ENCODE measurements at places on chromosomes 7 and 10. TPM values are rescaled to one million over a fixed set of nuclear protein-coding genes. Genes with fewer than 3 reads are reported as not detected.

DNA sequence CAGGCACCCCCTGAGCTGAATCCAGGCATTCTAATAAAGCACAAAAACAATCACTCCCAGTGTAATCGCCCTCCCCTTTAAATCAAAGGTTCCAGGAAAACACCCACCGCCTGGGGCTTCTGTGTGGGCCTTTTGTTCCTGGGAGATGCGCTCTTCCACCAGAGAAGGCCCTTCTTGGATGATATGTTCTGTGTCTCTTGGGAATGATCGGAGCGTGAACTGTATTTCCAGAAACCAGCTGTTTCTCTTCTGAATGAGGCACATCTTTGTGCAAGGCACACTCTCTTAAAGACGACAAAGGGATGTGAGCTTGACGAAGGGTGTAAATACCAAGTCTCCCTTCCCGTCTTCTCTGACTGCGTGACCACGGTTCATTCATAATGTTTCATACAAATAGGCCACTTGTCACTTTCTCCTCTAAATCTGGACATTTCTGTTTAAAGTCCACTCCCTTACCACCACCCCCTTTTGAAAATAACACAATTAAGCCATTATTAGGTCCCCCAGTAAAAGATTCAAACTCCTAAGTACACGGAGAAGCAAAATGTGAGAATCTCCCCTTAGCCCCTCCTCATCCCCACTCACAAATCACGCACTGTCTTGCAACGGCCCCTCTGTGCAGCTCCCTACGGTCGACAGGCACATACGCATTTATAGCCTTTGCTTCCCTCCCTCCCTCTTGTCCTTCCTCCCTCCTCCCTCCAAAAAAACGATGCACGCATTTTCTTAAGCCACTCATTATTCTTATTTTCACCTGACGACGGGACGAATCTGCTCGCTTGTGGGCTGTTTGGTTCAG, 45.6 kb upstream of the ENO4 start:
- no peak for DNase-seq
- peaks cover 3% of the 10 kb centered on the region for H3K27me3 ChIP-seq
- no peaks in the 10 kb centered on the region for H3K4me1 ChIP-seq
- no peak overlapping the region for H3K27ac ChIP-seq
- H3K4me3 ChIP-seq = no peak overlapping the region

GRCh38 chr10:90777621-90778020, 80.2 kb downstream of the HTR7 start:
- H3K27me3 ChIP-seq = no peaks in the 10 kb centered on the region
- DNase-seq = no peak
- no peaks in the 10 kb centered on the region for H3K4me1 ChIP-seq

DNA sequence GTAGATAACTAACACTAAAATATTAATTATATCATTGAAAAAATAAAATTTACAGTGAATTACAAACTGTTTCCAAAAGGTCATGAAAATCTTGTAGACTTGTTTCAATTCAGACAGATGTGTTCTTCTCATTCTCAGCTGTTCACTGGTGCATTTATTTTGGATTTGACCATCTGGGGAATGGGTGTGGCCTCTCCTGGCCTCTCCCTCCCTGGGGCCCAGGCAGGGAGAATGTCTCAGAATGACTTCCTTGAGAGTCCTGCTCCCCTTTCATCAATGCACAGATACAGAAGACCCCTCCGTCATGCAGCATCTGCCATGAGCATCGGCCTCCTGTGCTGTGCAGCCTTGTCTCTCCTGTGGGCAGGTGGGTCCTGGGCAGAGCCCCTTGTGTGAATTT, 192.8 kb upstream of the PRSS58 start:
- no peaks in the 10 kb centered on the region for H3K36me3 ChIP-seq
- no peaks in the 10 kb centered on the region for H3K27me3 ChIP-seq
- no peak overlapping the region for H3K27ac ChIP-seq
- H3K4me3 ChIP-seq = no peak overlapping the region
- no peak for DNase-seq

The HOGA1 gene
- 1.5 TPM for total RNA-seq

The PRPS1L1 gene
- not detected for total RNA-seq
